ENCODE measurements at places on chromosomes 11 and 22.

DNA sequence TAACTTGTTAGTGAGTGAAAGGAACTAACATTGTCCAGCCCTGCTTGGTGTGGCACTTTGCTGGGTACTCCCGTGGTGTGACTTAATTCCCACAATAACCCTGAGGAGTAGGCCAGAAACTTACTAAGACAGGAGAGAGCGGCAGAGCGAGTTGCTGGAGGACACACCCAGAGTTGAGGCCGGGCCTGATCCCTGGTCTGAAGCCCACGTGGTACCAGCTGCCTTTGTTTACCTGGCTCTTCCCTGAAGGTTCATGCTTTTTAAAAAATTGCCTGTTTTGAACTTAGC lies 594 bp downstream of the MPST start:
- no peak for DNase-seq

- DNase-seq, result no peak
Observed at GRCh38 chr11:119560961-119561360, 138.0 kb upstream of the THY1 start.

DNA sequence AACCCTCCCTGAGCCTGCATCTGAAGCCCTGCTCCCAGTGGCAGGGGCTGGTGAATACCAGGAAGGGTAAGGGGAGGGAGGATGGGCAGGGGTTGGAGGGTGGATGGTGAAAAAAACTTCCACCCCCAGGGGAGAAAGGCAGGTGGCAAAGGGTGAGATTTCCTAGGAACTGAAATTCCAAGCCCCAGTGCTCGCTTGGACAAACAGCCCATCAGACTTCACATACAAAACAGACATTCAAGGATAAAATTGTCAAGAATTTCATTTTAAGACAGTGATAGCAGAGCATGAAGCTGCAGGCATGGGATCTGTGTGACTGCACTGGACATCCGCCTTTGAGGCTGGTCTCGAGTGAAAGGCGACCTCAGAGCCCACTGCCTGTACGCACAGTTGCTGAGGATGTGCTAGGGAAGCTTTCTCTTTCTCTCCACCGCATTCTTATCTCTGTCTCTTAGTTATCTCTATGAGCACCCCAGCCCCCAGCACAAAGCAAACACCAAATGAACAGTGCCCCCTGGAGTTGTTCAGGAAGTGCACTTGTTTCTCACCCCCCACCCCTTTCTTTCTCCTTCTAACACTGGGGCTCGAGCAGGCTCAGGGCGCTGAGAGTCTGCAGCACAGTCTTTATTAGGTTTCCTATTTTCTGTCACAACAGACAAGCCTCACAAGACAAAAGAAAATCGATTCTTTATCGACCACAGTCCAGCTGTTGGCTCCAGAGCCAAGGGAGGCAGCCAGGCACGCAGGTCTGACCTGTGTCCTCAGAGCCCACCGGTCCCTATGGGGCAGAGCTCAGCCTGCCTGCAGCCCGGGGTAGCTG lies 237.3 kb upstream of the NCAM1 start:
- DNase-seq, result no peak

DNA sequence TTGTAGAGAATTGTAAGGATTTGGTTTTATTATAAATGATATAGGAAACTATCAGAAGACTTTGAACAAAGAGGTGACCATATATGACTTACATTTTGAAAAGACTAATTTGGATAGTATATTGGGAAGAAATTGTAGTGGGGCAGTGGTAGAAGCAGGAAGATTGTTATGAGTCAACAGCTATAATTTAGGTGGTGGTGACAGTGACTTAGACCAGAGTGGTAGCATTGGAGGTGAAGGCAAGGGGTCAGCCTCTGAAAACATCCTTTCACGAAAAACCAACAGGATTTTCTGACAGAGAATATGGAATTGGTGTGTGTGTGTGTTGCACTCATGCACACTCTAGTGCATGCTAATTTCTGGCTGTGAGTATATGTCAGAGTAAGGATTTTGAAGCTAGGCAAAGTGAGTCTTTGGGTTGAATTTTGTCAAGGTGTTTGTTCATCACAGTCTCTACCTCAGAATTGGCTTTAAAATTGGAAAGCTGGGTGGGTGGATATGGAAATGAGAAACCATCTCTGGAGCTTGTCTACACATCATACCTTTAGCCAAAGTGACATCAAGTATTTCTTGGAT lies 8.2 kb upstream of the HBE1 start:
- DNase-seq, result no peak

DNA sequence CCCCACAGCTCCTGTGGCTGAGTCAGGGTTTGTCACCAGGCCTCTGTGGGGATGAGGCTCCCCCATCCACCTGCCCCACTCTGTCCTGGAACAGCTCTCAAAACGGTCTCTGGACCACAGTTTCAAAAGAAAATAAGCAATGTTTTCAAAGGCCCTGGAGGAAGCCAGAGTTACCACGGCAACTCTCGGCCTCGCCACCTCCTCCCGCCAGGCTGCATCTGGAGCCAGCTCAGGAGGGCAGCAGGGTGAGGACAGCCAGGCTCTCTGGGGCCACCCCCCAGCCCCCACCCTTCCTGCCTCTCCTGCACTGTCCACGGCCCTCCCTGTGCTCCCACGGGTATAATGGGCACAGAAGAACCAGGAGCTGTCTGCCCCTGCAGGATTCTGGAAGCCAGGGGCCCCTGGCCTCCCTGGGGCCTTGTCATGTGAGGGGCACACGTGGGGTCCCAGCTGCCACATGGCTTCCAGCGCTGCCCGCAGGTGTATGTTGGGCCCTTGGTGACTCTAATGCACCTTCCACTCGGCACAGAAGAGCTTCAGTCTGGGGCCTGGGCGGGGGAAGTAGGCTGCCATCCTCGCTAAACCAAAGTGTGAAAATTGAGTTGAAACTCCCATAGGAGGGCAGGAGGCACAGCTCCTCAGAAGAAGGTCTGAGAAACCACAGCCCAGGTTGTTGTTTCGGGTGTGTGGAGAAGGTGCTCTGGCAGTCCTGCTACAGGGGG lies 10.3 kb downstream of the CD81 start:
- DNase-seq, result no peak

- DNase-seq, result no peak
Observed at GRCh38 chr11:46296528-46297448, 19.3 kb downstream of the CREB3L1 start.

DNA sequence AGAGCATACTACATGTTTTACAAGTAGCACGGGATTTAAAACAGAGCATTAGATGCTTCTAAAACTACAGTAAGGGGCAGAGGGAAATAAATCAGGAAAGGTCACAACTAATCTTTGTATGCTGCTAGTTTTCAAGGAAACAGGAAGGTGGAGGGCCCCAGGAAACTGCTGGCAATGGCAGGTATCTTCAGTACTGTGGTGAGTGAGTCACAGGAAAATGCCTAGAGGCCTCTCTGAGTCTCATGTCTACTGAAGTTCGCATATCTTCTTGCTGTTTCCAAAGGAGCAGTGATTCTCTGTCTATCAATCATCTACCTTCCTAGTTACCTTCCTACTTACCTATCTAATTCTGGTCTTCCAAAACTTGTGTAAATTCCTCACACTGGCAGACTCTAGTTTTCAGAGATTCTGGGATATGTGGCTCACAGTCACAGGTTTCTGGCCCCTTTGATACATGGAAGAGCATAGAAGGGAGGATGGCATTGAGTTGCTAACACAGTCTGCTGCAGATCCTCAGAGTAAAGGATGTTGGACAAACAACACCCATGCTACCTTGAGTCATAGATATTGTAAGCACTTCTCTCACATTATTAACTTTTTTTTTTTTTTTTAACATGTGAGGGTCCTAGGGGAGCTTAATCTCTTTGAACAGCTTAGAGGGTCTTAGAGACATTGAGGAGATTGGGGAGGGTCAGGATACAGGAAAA lies 58.8 kb upstream of the SYN3 start:
- no peak for DNase-seq

DNA sequence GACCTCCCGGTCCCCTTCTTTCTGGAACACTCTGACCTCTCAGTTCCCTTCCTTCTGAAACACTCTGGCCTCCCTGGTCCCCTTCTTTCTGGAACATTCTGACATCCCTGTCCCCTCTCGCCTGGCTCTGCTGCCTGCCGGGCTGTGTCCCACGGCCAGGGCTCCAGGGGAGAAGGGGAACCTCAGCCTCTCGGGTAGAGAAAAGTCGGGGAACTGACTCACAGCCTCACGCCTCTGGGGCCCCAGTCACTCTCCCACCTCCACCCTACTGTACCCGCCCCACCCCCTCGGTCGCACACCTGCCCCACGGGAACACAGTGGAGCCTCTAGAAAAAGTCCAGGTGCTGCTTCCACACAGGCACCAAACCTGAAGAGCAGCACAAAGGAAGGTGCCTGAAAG lies 93.3 kb downstream of the BRD1 start:
- no peak for DNase-seq

- no peak for DNase-seq
Observed at GRCh38 chr11:96465512-96465911, 75.7 kb downstream of the JRKL start.

DNA sequence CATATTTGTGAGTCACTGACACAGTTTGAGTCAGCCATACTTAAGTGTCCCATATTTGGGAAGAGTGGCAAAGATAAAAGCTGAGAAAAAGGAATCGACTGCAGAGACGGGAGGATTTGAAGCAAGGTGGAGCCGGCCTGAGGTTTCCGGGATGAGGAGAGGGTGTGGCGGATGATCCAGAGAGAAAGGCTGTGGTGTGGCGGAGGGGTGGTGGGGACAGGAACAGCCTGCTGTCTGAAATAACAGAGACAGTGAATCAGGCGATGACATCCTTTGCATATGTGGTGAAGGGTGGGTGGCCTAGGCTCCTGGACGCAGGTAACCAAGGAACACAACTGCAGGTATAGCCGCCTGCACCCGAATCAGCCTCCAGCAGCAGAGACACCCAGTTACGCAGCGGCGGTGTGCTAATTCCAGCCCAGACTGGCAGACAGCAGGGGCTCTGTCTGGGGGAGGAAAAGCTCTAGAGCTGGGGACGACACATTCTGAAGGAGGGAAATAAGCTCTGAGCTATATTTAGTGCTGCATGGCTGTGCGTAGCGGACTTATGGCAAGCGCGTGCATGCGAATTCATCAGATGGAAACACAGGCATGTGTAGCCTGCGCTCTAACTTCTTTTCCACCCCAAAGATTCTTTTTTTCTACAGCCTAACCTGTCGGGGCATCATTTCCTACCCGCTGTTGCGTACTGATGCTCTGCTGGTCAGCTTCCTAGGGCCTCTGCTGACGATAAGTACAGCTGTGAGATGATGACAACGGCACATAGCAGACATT lies 62.7 kb upstream of the BARX2 start:
- DNase-seq, result no peak

DNA sequence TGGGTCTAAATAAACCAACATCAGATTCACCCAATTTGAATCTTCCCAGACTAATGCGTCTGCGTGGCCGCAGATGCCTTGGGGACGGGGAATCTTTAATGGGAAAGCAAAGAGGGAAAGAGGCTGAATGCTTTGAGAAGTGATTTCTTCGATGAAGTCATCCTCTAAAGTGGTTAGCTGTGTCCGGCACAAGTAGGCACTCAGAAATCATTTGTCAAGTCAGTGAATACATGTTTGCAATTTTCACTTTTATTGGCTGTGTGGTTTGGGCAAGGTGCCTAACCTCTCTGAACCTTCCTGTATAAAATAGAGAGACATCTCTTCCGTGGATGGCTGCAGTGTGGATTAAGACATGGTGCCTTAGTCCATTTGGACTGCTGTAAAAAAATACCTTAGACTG lies 19.7 kb upstream of the IFT27 start:
- no peak for DNase-seq

- no peak for DNase-seq
Observed at GRCh38 chr11:78276311-78276710, 87.6 kb downstream of the USP35 start.

GRCh38 chr11:27582621-27583020 lies 76.1 kb upstream of the LIN7C start:
- DNase-seq, result no peak

- DNase-seq, result no peak
Observed at GRCh38 chr11:99069856-99070444, 49.2 kb downstream of the CNTN5 start.

DNA sequence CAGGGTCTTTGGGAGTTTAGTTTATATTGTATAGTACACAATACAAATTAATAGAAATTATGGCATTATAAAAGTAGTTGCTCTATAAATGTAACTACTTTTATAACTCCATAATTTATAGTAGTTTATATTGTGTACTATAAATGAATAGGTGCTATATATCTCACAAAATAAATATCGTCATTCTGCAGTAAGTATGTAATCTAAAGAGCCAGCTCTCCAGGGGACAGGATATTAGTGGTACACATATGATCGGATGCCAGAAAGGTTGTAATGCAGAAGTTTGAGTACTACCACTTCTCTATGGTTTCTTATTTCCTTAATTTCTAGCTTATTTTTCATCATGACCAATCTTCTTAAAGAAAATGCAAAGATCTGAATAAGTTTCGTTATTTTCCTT lies 20.2 kb upstream of the CWF19L2 start:
- DNase-seq, result no peak

DNA sequence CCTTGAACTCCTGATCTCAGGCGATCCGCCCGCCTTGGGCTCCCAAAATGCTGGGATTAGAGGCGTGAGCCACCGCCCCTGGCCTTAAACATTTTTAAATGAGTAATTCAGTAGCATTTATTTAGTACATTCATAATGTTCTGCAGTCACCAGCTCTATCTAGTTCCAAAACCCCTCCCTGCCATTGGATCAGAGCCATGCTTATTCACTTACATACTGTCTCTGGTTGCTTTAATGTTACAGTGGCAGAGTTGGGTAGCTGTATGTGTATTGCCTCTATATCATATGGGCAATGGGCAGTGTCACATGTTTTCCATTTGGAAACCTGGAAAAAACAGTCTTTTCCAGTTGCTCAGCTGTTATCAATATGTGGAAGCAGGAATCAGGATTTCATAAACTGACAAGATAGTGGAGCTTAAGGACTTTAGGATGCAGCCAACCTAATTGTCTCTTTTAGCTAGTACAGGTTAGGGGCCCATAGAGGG lies 10.5 kb downstream of the COA4 start:
- no peak for DNase-seq

DNA sequence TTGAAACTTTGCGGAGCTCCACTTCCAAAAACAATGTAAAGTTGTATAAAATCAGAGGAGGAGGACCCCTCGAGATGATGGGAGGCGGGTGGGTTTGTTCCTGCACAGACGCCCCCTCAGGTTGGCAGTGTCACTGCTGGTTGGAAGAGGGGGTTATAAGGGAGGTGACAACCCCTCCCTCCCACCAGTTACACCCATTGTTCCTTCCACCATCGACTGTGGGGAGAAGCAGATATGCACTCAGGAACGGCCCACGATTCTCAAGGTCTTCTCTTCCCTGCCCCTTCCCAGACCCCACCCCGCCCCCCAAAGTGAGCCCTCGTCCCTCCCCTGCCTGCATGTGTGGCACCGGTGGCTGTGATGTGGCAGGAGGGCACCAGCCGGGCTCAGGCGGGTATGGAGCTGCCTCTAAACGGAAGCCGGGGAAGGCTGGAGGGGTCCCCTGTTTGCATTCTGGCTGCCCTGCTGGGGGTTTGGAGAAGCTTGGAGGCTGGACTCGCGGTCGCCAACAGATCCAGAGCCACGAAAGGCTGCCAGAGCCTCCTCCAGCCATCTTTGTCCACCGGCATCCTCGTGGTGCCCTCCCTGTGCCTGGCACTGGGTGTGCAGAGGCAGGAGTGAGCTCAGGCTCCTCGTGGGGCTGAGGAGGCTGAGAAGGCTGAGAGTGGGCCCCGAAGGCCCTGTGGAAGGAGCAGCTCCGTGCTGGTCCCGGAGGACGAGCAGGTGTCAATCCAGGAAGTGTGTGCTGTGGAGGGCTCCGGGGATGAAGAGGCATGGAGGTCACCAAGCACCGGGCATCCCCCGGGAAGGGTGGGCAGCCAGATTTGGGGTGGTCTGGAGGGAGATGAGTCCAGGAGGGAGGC lies 778 bp downstream of the KDELR3 start:
- DNase-seq, result no peak

GRCh38 chr11:39461066-39461465 lies 1998.4 kb downstream of the LRRC4C start:
- no peak for DNase-seq

GRCh38 chr11:84188521-84188920 lies 902.4 kb upstream of the CCDC90B start:
- DNase-seq, result no peak

All from stimulated activated CD8-positive, alpha-beta memory T cell treated with anti-CD3 and anti-CD28 coated beads, Interleukin-7, amount 100 ng/mL, for 48 hours (primary cell).